ENCODE measurements at places on chromosomes 13 and 19. TPM values are rescaled to one million over a fixed set of nuclear protein-coding genes. Genes with fewer than 3 reads are reported as not detected.

CLDN10 gene
- total RNA-seq, result not detected

BRME1 gene
- 7.9 TPM for total RNA-seq

OVOL3 gene
- not detected for total RNA-seq

ECSIT gene
- total RNA-seq, result 66.3 TPM

MYO1F gene
- 0.24 TPM for total RNA-seq

KLK1 gene
- total RNA-seq, result not detected

ONECUT3 gene
- total RNA-seq, result not detected

Measured in Daoy (cell line).